Activated gamma-delta T cell (primary cell): ENCODE measurements at places on chromosomes 12 and 14.

DNA sequence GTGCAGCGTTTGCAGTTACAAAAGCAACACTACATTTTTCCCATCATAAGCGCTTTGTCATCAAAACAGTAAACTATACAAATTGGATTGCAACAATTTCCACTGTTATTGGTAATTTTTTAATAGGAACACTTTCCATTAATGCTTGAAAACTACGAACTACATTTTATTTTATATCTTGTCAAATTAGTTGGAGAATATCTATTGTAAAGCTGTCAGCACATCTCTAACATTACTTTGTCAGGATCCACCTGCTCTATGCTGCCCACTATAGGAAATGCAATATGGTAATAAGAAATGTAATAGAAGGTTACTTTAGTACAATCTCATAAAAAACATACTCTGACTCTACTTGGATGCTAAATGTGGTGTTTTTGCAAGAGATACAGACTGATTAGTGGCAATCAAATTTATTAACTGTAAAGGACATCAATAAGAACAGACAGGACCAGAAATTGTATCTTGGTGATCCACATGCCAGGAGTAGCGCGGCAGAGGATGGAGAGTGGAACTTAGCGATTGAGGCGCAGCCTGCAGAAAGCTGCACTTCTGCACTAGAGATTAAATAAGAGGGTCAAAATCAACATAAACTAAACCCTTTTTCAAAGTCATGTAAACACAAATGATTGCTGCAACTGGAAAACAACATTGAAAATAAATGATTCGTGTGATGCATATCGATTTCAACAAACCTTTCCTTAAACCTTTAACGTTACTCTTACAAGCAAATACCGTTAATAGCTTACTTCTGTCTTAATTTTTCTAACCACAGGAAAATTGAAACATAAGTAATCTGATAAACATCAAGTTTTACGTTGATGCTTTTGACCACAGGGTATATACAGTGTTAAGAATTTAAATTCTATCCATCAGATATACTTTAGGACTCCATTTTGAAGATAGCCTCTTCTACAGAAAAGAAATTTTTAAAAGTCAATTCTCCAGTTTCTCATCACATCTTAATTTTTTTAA lies 3.6 kb upstream of the ARID2 start:
- DNase-seq = no peak

DNA sequence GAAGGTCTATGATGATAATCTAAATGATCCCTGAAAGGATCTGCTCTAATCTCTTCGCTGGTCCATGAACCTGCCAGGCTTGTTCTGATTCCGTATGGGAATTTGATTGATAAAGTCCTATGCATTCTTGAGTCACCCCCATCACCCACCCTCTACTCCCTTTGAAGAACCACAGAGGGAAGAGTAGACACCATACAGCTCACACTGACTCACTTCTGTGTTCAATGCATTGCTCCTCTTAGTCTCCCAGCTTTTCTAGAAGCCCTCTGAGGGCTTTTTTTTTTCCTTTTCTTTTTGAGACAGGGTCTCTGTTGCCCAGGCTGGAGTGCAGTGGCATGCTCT lies 18.5 kb upstream of the GPRC5A start:
- no peak for DNase-seq

- DNase-seq = no peak
These were observed 22.9 kb downstream of the JKAMP start for GRCh38 chr14:59507063-59507751.

GRCh38 chr12:64826234-64826633 lies 1.8 kb downstream of the TBC1D30 start:
- no peak for DNase-seq

DNA sequence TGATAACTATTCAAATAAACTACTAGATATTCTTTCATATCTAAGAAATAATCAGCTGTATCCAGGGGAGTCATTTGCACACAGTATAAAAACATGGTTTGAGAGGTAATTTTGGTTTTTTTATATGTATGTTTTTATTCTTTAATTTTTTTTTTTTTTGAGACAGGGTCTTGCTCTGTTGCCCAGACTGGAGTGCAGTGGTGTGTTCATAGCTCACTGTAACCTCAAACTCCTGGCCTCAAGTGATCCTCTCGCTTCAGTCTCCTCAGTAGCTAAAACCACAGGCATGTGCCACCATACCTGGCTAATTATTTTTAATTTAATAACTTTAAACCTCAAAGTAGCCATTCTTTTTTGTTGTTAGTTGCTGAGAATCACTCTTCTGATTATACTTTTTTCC lies 1.8 kb downstream of the PRORP start:
- DNase-seq = no peak
